ENCODE measurements at places on chromosomes 6 and 20. TPM values are rescaled to one million over a fixed set of nuclear protein-coding genes. Genes with fewer than 3 reads are reported as not detected.

- DNase-seq = no peak
Measured at GRCh38 chr6:69216127-69216526, 580.7 kb downstream of the LMBRD1 start.

GRCh38 chr6:120005292-120005976, 655.9 kb upstream of the MAN1A1 start:
- no peak for DNase-seq

- no peak for DNase-seq
Measured at GRCh38 chr6:164247106-164247505, 832.6 kb downstream of the QKI start.

DNA sequence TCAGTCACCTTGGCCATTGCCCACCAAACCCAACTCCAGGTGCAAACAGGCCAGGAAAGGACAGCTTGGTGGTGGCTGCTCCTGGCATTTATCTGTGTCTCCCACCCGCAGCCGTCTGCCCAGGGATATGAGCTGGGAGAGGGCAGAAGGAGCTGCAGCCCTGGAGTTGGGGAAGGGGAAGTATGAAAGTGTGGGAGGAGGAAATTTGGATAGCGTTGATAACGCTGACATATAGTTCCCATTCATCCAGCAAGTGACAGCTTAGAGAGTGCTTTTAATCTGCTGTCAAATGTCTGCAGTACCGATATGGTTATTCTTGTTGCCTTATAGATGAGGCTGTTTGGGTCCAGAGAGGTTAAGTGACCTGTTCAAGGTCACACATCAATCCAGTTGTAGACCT, 741 bp downstream of the KCNK16 start:
- DNase-seq = no peak

- no peak for DNase-seq
Measured at GRCh38 chr20:37315452-37316110, 26.1 kb downstream of the MANBAL start.

- DNase-seq = no peak
Measured at GRCh38 chr6:114783083-114783482, 440.3 kb upstream of the HS3ST5 start.

Gene EBF4
- total RNA-seq = 7.1 TPM

Gene CCDC167
- total RNA-seq = not detected

Gene PRICKLE4
- total RNA-seq = 10.9 TPM

All from uterus (tissue), 4 donors.